ENCODE measurements at places on chromosomes 3 and 15.

GRCh38 chr15:68508485-68509189, 70.2 kb upstream of the CORO2B start:
- DNase-seq, result no peak

GRCh38 chr15:64690578-64691296, 84.7 kb downstream of the RBPMS2 start:
- DNase-seq, result peak; percentile 45

- peak; percentile 11 for DNase-seq
Observed at GRCh38 chr3:107985496-107985895, 105.3 kb downstream of the CD47 start.

- no peak for DNase-seq
Observed at GRCh38 chr15:48475600-48476395, 144.6 kb downstream of the DUT start.

GRCh38 chr3:8296461-8296860, 205.2 kb upstream of the LMCD1 start:
- DNase-seq, result no peak
